CD4-positive, alpha-beta T cell treated with Interleukin-15 for 4 hours (primary cell): ENCODE measurements at places on chromosomes 3 and 15.

- DNase-seq: no peak
Measured at GRCh38 chr15:34616613-34617012, 33.2 kb upstream of the GOLGA8B start.

DNA sequence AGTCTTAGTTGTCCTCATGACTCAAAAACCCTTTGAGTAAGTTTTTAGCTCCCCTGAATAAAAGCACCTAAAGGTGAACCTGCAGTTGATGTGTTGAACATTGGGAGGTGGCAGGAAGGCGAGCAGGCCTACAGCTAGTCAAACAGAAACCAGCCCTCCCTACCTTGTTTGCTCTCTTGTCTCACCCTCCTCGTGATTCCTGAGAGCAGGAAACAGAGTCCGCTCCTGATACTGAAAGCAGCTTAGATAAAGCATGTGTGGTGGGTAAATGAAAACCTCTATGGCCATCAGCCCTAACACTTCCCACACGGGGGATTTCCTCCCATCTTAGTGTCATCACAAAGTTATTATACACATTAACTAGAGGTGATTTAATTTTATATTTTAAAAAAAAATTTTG is 21.8 kb upstream of the CLDN18 start:
- no peak for DNase-seq

DNA sequence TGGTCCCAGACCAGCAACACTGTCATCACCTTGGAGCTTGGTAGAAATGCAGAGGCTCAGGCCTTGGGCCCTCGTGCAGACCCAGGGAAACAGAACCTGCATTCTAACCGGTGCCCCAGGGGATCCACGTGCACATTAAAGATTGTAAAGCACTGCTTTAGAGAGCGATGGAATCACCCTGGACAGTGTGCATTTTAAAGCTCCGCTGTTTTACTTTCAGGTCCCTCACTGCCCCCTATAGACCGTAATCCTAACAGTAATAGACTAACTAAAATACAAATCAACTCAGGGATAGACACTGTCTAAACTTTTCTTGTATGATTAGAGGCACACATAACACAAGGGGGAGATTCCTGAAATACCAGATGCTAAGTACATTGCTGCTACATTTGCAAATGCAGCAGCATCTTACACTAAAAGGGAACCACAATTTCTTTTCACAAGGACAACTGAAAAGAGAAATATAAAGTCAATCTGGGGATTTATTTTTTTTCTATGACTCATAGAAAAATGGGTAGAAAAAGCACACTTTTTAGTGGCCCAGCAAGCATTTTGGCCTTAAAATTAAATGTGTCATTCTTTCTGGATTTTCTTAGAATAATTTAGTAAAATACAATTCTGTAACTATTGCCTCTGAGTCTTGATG is 10.5 kb upstream of the SH3GL3 start:
- no peak for DNase-seq

DNA sequence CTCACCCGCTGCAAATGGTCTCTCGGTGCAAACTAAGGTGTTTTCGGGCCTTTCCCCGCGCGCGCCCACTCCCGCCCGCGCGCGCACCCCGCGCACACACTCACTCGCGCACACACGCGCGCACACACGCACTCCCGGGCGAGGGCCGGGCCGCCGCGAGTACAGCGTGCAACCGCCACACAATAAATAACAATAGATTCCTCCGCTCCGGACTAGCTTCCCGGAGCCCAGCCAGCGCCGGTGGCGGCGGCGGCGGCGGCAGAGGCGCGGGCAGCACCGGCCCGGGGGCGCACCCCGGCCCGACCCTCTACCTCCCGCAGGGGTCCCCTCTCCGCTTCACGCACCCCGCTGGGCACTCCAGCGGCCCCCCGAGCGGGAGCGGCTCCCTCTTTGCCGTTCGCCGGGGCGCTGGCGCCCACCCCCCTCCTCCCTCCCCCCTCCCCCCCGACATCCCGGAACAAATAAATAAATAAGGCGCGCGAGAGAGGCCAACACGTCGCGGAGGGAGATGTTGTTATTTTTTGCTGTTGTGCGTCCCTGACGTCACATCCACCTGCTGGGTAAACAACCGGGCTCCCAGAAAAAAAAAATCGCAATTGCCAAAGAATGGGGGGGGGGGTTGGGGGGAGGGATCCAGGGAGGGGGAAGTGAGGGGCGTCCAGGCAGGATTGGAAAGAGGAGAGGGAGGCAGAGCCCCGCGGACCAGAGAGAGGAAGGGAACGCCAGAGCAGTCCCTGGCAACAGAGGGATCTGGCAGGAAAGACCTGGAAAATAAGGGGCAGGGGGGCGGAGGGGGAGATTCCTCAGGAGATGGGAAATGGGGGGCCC is at the start of gene FOXP1:
TSS of gene FOXP1 (minus strand) at position 163 of the 828 bp plus-strand sequence. CDS start 385,347 bp downstream, outside the sequence.
- peak; percentile 62 for DNase-seq

- peak; percentile 83 for DNase-seq
Measured at GRCh38 chr3:172517859-172518466, 5.3 kb downstream of the TNFSF10 start.

GRCh38 chr15:63551400-63551799 is 45.8 kb upstream of the FBXL22 start:
- no peak for DNase-seq

GRCh38 chr3:138625707-138626365 is 17.3 kb downstream of the FAIM start:
- no peak for DNase-seq

DNA sequence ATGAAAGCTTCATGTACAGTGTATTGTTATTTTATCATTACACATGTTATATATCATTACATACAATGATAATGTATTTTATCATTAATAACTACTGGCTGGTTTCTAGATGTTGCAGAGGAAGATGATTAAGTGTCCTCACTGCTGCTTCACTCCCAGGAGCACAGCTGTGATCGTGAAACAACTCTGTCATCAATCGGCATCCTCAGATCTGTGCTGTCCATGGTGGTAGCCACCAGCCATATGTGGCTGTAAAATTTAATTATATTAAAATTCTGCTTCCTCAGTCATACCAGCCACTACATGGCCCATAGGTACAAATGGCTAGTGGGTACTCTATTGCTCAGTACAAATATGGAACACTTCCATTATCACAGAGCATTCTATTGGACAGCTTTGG is 379.4 kb upstream of the CFAP20DC start:
- no peak for DNase-seq

- no peak for DNase-seq
Measured at GRCh38 chr3:155908086-155908485, 37.6 kb downstream of the GMPS start.

GRCh38 chr3:111858642-111859041 is 423 bp upstream of the PHLDB2 start:
- DNase-seq: no peak

GRCh38 chr15:42984493-42985034 is 64.0 kb upstream of the TTBK2 start:
- no peak for DNase-seq

DNA sequence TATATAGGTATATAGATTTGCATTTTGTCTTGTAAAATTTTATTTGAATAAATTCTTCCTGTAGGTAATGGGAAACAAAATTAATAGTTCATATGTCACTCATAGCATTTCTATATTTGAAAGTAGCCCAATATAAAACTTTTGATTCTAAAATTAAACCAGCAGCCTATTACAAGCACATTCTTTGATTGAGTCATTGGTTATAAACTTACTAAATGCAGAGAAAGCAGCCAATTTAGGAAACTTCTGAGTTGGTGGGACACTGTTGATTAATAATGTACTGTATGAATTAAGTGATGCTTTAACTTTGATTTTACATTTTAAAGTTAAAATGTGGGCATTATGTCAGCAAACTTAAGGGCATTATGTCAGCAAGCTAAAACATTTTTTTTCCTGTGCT is 34.5 kb downstream of the NR1D2 start:
- DNase-seq: no peak

GRCh38 chr15:33830351-33830750 is 137.9 kb upstream of the CHRM5 start:
- DNase-seq: no peak

GRCh38 chr3:171824116-171824515 is 13.8 kb upstream of the PLD1 start:
- DNase-seq: no peak

DNA sequence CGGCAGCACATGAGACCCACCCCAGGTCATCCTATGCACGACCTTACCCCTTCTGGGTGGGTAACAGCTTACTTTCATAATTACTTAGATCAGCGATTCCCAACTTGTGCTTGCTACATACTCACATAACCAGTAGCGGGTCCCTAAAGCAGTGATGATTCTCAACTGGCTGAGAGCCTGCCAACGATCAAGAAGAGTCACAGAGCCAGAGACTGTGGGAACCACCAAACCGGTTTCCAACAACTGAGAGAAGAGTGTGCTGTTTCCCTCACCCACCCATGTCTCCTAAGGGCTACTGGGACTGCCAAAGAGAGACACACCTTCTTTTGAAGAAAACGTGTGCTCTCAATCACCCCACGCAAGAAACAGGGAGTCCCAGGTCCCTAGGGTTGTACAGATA is 12.0 kb upstream of the XXYLT1 start:
- no peak for DNase-seq

- no peak for DNase-seq
Measured at GRCh38 chr3:100354850-100355249, 20.3 kb downstream of the NIT2 start.

GRCh38 chr3:157405457-157405856 is 31.2 kb upstream of the PTX3 start:
- DNase-seq: no peak

DNA sequence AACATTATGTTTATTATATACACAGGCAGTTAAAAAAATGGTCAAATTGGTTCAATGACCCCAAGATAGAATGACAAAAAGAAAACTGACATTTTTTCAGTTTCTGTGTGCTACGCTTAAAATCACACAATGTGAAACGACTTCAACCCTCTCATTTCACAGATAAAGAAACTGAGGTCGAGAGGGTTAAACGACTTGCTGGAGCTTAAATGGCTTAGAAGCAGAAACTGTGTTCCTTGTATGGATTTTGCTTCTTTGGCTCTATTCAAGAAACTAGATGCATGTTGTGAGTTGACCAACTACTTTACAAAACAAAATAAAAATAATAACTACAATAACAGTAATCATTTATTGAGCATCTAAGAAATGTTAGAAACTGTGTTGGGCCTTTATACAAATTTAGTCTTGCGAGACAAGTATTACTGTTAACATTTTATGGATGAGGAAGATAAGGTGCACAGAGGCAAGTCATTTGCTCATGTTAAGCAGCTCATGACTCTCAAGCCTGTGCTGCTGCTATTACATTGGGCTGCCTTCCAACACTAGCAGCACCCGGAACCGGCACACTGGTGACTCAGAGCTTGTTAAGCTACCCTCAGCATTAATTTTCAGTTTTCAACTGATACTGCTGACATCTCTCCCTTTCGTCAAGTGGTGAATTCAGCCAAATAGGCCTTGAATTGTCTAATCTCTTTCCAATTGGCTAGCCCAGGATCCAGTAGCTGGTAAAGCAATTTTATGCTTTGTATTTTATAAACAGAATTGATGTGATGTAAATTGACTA is 487.6 kb downstream of the NAALADL2 start:
- DNase-seq: no peak

GRCh38 chr3:184186184-184186901 is at the start of gene ABCF3:
Gene ABCF3 (plus strand): TSS chr3:184186199. CDS start chr3:184186208, 9 bp downstream.
- no peak for DNase-seq

GRCh38 chr3:101817992-101818391 is 31.3 kb upstream of the NFKBIZ start:
- no peak for DNase-seq

- no peak for DNase-seq
Measured at GRCh38 chr3:77014226-77014625, 25.7 kb upstream of the ROBO2 start.

DNA sequence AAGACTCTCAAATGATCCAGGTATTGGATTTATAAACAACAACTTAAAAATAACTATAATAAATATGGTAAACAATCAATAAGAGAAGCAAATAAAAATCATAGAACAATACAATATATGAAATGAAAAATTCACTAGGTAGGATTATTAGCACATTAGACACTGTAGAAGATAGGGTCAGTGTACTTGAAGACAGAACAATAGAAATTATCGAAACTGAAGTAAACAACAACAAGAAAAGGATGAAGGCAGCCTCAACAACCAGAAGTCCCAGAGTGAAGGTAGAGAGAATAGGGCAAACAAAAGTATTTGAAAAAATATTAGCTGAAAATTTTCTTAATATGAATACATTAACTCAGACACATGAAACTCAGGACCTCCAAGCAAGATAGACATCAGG is 11.9 kb downstream of the IQCB1 start:
- DNase-seq: no peak
